ENCODE measurements at places on chromosomes 2 and 18.

DNA sequence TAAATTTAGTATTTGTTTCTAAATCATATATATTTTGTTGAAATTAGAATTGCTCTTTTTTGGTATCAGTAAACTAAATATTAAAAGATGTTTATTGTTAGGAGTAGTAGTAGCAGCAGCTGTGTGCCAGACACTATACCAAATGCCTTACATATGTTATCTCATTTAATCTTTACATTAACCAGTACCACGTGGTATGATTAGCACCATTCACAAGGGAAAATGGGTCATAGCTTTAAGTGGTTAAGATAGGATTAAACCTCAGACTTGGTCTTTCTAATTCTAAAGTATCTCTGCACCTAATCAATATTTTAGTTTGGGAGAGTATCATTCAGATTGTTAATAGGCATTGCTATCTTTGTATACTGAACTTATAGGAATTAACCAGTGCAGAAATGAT, 29.0 kb downstream of the PSMD14 start:
- no peak for DNase-seq

GRCh38 chr2:64137996-64138395, 6.2 kb downstream of the PELI1 start:
- no peak for DNase-seq

- peak; percentile 87 for DNase-seq
Observed at GRCh38 chr2:224085246-224085645, 46.2 kb upstream of the SERPINE2 start.

DNA sequence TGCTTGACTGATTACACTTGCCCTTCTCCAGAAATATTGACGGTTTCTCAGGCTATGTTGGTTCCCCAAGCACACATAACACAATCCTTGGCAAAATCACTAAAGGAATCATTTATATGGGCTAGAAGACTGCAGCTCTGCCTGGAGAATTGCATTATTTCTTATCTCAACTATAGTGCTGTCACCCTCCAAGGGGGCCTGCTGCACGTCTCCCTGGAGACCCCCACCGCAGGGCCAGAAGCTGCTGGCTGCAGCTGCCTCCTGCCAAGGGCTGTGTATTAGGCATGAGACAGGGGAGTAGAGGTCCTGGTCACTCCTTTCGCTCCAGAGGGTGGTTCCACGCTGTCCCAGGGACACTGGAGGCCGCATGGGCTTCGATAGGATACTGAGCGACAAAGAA, 76.6 kb downstream of the LRRC30 start:
- no peak for DNase-seq

DNA sequence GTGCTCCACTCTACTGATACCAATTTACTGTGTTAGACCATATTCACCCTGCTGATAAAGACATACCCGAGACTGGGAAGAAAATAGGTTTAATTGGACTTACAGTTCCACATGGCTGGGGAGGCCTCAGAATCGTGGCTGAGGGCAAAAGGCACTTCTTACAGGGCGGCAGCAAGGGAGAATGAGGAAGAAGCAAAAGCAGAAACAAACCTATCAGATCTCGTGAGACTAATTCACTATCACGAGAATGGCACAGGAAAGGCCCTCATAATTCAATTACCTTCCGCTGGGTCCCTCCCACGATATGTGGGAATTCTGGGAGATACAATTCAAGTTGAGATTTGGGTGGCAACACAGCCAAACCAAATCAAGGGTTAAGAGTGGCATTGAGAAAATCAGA, 65.2 kb downstream of the LDLRAD4 start:
- DNase-seq: no peak

DNA sequence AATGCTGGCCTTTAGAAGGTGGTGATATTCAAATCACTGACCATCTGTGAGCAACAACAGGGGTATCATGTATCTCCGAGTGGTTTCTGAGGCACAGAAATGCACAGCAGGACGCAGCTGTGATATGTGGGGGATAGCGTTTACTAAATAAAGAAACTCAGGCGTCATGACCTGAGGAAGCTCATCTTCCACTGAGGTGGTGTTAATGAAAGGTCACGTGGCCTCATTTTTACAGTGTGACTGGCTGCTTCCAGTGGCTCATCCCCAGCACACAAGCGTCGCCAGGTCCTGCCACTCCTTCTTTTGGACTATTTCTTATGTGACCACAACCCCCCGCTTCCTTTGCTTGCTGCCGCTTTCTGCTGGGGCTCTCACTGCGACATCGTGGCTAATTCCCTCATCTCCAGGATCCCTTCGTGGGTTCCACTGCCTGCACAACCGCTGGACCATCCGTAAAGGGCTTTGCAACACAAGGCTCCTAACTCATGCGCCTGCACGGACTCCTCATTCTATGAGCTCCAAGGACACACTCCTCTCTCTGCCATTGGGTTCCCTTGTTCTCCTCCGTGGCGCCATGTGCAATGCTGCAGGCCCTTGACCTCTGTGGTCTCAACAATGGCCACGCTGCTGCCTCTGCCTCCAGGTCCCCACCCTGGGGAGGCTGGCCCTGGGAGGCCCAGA, 109.3 kb downstream of the MBP start:
- DNase-seq: no peak

GRCh38 chr18:11392980-11393885, 216.2 kb upstream of the SLC35G4 start:
- no peak for DNase-seq

DNA sequence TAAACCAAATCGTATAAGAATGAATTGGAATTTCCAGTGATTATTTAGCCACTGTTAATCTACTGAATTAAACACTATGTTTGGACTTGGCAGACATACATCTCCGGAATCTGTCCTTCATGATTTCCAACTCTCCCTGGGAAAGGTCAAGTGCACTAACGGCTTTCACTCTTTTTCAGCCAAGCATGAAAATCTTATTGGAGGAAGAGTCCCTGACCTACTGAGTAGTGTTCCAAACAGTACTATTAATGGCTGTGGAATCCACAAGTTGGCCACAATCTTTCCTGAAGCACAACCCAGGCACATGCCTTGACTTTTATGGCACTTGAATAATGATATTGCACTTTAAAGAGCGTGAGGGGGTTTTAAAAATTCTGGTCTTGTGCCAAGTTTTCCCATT, 318.9 kb upstream of the RND3 start:
- peak; percentile 5 for DNase-seq

DNA sequence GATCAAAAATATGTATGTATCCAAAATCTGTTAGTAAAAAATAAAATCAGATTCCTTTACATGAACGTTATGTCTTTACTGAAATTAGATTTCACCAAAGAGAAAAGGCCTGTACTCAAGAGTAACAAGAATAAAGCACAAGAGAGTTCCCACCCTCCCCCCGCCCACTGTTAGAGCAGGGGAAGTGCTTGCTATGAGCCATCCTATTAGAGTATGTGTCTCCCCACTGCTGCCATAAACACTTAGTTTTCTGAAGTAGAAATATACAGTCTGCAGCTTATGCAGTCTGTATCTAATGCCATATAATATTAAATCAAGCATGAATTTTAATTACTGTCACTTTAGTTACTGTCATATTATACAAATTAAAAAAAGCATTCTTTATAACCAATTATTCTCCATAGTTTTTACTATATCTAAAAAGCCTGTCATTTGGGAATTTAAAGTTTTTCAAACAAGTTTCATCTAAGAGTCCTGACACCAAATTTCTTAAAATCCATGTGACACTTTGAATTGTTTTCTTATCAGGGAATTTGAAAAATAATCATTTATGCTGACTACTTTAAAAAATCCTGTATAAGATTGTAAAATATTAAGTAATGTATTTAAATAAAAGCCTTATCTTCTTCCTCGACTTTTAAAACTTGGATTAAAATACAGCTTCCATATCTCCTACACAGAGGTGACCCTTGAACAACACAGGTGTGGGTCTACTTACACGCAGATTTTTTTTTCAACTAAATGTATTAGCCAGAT, 51.8 kb upstream of the GPR75 start:
- DNase-seq: peak; percentile 2

DNA sequence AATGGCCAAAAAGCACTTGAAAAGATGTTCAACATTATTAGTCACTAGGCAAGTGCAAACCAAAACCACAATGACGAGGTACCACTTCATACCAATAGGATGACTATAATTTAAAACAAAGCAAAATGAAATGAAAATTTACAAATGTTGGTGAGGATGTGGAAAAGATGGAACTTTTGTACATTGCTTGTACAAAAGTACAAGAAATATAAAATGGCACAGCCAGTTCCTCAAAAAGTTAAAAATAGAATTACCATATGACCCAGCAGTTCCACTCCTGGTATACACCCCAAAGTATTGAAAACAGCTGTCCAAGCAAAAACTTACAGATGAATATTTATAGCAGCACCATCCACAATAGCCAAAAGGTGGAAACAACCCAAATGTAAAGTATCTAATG, 107.8 kb upstream of the XPO1 start:
- DNase-seq: peak; percentile 90

GRCh38 chr2:201233812-201234662, 26.3 kb upstream of the CASP8 start:
- DNase-seq: no peak

- no peak for DNase-seq
Observed at GRCh38 chr2:239828192-239828972, 196.8 kb downstream of the NDUFA10 start.

GRCh38 chr2:176199902-176200301, 11.4 kb downstream of the HOXD1 start:
- no peak for DNase-seq

DNA sequence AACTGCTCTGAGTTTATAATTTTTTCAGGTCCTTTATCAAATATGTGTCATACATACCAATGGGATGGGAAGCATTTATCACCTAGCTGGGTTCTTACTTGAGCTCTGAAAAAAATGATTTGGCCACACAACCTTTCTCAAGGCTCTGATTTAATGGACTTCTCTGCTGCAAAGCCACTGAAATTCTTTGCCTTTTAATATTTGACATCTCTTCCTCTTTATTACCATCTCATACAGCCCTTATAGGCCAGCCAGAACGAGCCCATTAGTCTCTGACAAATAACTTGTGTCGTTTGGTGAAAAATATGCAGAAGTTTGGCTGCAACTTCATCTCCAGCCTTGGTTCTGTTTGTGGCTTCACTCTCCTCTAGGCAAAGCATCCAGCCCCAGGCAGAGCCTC, 249.1 kb downstream of the ATAD2B start:
- DNase-seq: no peak

- DNase-seq: no peak
Observed at GRCh38 chr2:11405599-11406266, 60.2 kb downstream of the E2F6 start.

DNA sequence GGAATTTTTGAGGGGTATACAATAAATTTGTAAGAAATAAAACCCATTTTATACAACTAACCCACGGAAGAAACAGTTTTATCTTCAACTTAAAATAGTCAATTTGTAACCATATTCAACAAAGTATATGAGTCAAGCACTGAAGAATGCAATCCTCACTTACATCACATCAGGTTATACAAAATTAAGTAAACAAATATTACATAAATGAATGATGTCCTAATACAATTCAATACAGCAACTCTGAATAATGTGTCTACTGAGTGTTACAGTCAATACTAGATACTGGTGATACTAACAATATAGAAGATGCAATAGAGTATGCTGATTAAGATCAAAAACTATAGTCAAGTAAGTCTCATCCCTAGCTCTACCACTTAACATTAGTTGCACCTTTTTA, 58.6 kb downstream of the FANCL start:
- peak; percentile 1 for DNase-seq

- no peak for DNase-seq
Observed at GRCh38 chr2:135689679-135690078, 52.0 kb upstream of the UBXN4 start.

DNA sequence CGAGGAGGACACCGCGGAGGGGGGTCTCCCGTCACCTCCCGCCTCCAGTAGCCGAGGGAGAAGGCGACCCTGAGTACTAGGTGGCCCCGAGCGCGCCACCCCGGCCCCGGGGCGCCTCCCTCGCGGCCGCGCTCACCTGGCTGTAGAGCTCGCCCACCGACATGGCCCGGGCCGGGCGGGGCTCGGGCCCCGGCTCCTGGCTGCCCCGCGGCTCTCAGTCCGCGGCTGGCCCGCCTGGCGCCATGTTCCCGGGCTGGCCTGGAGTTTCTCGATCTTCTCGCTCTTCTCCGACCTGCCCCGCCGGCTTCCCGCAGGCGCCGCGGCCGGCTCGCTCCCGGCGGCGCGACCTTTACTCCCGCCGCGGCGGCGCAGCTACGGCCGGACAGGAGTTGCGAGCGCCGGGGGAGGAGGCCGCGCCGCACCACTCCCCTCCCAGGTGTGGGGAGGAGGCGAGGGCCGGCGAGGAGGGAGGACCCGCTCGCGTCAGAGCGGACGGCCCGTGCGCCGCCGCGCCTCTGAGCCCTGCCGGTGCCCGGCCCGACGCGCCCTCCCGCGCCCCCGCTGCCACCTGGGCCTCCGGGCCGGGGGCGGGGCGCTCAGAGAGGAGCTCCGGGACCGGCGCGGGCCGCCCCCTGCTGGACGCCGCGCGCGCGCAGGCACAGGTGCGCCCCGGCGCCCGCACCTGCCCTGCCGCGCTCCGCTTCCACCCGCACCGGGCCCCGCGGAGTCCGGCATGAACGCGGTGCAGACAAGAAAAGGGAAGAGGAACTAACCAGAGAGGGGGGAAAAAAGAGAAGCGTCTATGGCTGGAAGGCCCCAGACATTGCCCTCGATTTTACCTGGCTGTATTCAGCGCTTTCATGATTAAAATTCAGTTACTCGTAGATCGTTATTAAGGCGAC, at the start of gene MYO5B:
Gene MYO5B (minus strand): TSS at position 517 of the 902 bp plus-strand sequence. CDS start 354 bp downstream, at position 163.
- peak; percentile 5 for DNase-seq

GRCh38 chr18:25561918-25562317, 210.0 kb upstream of the ZNF521 start:
- peak; percentile 47 for DNase-seq

GRCh38 chr2:219987830-219988229, 360.4 kb downstream of the SLC4A3 start:
- DNase-seq: peak; percentile 92

- peak; percentile 90 for DNase-seq
Observed at GRCh38 chr2:111662039-111662770, 221.8 kb downstream of the ANAPC1 start.

DNA sequence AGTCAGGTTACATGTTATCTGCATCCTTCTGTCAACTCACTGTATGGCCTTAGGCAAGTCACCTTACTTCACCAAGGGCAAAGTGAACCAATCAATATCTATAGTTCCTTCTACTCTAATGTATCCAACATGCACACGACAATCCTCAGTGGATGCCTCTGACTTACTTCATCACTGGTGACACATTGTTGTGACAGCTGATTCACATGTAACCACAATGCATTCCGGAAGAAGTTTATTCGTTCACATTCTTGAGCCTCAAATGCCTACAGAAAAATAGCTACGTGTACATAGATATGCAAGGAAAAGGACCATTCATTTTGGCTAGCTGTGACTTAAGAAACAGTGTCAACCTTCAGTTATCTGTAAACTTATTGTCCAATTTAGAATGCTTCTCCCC, 26.3 kb upstream of the EPG5 start:
- peak; percentile 85 for DNase-seq

DNA sequence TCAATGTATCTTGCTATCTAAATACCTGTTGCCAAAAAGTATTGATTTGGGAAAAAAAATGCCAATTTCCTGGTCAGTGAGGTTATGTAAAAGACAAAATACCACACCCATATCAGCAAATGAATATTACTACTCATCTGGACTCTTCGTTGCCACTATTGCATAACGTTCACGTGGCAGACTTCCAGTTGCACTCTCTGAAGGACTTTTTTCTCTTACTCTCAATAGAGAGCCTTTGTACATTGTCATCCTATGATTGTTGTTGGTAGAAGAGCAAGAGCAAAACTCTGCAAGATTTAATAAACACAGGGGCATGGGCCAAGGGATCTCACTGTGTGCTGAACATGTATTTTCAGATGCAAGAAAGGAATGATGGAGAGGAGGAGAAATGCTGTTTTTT, 689.8 kb downstream of the MBD2 start:
- DNase-seq: peak; percentile 3
